ENCODE measurements at places on chromosomes 6 and 20. TPM values are rescaled to one million over a fixed set of nuclear protein-coding genes. Genes with fewer than 3 reads are reported as not detected.

The HM13 gene
- total RNA-seq: 211 TPM

The SEMG1 gene
- not detected for total RNA-seq

DNA sequence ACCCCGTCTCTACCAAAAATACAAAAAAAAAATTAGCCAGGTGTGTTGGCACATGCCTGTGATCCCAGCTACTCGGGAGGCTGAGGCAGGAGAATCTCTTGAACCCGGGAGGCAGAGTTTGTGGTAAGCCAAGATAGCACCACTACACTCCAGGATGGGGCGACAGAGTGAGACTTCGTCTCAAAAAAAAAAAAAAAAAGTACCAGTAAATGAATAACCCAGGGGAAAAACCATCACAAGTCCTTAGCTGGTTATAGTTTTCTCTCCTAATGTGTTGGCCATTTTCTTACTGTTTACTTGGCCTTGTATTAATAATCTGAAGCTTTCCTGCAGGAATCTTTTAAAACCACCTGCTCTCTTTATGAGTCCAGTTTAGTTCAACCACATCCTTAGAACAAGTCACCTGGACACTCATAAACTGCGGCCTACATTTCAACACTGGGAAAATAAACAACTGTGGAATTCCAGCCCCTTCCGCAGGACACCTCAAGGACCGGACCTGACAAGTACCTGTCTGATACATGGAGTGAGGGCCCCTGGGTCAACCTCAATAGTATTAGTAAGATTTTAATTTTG, 102.6 kb downstream of the ATP9A start:
- DNase-seq: no peak

- no peak for DNase-seq
These were observed 20.4 kb downstream of the USP49 start for GRCh38 chr6:41874741-41875140.
